ENCODE measurements at places on chromosomes 12 and 14.

DNA sequence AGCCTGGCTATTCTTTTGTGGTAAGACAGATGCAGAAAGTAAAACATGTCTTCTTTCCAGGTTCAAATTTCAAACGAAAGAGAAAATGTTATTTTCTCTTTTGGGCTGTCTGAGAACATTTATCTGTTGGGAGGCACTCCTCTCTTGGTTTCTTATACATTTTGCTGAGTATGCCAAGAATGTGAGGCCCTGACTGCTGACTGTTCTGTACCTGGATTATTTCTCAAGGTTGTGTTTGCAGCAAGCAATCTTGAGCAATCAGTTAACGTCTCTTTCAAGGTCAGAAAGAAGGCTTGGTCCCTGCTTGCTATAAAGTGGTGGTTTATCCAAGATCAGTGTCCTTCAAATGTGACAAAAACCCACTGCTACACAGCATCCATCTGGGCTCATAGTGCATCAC, 9.8 kb downstream of the SSTR1 start:
- DNase-seq, result no peak

- DNase-seq, result no peak
Measured at GRCh38 chr12:47867495-47867941, 37.3 kb downstream of the VDR start.

DNA sequence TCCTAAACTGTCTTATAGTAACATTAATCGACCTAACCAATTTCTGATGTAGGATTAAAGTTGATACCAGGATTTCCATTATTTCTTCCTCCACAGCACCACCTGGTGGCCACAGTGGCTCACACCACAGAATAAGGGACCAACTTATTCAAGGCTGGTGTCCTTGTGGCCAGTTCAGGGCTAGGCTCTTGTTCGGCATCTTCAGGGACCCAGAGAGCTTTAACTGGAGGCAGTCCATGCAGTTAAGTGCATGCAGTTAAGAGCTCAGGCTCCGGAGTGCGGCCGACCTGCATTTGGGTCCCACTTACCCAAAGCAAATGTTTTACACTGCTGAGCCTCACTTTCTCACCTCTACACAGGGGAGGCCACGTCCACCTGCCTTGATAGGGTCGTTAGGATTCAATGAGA, 42.0 kb upstream of the GPR68 start:
- DNase-seq, result peak; percentile 70

- no peak for DNase-seq
Measured at GRCh38 chr14:72607386-72608130, 286.3 kb downstream of the DPF3 start.

GRCh38 chr14:77579065-77579464, 37.4 kb downstream of the SPTLC2 start:
- no peak for DNase-seq

- no peak for DNase-seq
Measured at GRCh38 chr12:121461048-121461447, 61.1 kb downstream of the RNF34 start.

- DNase-seq, result peak; percentile 67
Measured at GRCh38 chr12:84874125-84874824, 38.3 kb downstream of the SLC6A15 start.

DNA sequence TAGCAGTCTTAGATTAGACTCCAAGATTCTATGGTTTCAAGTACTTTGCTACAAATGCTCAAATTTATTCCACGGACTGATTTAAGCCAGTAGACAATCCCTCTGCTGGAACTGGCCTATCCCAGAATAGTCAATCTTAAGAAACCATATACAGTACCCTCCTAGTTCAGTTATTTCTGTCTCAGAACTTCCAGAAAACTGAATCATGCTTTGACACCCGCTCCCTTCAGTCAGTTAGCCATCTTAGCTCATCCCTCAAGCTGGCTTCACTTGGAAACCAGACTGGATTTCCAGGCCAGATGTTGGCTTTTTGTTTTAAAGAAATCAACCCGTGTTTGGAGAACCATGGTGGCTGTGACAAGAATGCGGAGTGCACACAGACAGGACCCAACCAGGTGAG, 125.5 kb downstream of the NT5DC3 start:
- no peak for DNase-seq

DNA sequence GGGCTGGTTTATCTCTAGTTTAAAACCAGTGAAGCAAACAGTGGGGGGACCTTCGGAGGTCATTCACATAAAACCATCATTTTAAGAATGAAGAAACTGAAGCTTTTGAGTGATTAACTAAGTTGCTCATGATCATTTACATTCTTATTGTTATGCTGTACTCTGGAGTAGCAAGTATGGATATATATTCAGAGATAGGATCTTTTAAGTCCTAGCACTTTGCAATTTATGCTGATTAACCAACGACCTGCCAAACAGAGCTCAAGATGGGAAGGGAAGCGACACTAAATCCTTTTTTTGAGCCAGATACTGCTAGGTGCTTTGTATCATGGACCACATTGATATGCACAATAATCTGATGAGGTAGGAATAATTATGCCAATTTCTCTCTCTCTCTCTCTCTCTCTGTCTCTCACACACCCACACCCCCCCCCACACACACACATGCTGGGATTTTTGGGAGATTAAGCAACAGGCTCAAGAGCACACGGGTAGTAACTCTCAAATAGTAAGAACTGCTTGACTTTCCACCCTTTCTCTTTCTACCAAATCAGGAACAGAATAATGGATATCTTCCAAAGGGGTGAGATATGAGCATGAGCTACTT, 303.4 kb downstream of the APAF1 start:
- DNase-seq, result no peak

GRCh38 chr14:44404036-44404435, 103.0 kb downstream of the FSCB start:
- DNase-seq, result peak; percentile 68

GRCh38 chr14:52080158-52080800, 11.4 kb upstream of the NID2 start:
- DNase-seq, result no peak

GRCh38 chr12:6699259-6699988, 1.2 kb downstream of the PIANP start:
- DNase-seq, result no peak

DNA sequence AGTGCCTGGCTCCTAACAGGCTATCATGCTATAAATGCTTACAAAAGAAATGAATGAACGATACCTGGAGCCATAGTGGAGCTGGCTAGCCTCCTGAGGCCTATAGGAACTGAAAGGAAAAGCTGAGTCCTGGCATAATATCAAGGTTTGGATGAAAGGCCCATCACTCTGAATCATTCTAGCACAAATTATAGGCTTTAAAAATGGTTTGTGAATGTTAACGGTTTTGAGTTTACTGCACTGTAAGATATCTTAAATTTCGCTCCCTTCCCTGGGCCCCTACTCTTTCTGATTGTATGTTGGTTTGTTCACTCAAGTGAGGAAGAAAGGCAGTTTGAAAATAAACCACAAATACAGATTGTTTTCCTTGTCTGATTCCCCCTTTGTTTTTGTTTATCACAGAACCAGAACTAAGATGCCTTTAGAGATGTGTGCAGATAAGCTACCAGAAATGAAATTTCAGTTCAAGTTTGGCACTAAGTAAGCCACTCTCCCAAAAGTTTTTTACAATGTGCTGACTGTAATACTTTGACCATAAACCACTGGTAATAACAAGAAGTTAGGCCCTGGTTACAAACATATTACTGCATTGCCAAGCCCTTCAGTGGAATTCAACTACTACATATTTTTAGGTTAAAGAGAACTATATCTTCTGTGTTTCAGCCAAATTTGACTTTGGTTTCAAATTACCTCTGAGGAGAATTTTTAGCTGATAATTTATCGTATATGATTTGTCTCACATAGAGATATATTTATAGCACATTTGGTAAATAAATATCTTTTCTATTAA, 89.5 kb downstream of the ALX1 start:
- no peak for DNase-seq

- no peak for DNase-seq
Measured at GRCh38 chr12:24977711-24978110, 28.8 kb upstream of the BCAT1 start.

DNA sequence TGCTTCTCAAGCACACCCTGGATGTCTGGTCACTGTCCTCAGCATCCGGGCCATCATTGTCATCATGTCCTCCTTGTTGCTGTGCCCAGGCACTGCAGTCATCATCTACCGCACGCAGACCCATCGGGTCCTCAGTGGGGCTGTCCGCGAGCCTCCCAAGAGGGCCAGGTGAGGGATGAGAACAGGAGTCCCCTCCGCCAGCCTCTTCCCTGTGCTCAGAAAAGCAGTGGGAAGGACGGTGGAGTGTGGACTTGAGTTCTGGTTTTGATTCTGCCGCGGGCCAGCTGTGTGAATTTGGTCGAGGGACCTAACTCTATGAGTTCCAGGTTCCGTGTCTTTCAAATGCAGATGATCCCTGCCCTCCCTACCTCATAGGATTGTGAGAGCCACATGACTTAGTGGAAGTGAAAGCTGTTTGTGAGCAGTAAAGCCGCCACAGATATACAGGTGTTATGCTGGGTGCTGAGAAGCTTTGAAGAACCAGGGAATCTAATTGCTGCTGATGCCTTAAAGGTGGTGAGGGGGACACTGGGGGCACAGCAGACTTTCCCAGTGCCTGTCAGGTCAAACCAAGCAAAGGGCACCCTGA, 122.9 kb upstream of the RAP1B start:
- no peak for DNase-seq

- no peak for DNase-seq
Measured at GRCh38 chr14:91870001-91870400, 2.7 kb upstream of the TC2N start.

- no peak for DNase-seq
Measured at GRCh38 chr12:72035625-72036024, 97.0 kb downstream of the TPH2 start.

- DNase-seq, result no peak
Measured at GRCh38 chr14:73741876-73742519, 27.8 kb upstream of the PNMA1 start.

- no peak for DNase-seq
Measured at GRCh38 chr14:88515499-88516221, 39.1 kb downstream of the PTPN21 start.

GRCh38 chr12:58046271-58046670, 104.9 kb downstream of the ATP23 start:
- DNase-seq, result no peak

DNA sequence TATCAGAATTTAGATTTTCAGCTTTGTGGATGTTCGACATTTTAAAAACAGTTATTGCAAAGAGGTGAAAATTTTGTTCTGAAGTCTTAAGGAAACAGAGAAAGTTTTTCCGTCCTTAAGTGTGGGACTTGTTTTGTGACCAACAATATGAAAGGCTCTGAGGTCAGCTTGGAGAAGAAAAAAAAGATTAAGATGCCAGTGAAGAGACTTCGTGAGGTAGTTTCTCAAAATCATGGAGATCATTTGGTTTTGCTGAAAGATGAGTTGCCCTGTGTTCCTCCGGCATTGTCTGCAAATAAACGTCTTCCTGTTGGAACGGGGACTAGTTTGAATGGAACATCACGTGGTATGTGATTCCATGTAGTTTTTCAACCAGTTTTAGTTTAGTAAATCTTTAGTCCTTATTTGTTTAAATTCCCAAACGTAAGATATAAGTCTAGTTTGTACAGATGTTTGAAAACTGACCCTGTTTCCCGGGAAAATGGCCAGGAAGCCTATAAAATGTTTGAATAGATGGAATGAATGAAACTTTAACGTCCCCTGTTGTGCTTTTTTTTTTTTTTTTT, 682 bp downstream of the KIAA0586 start:
- peak; percentile 64 for DNase-seq

GRCh38 chr12:52202361-52203078, 10.7 kb upstream of the KRT80 start:
- DNase-seq, result peak; percentile 23

- DNase-seq, result no peak
Measured at GRCh38 chr12:11778713-11779685, 129.5 kb downstream of the ETV6 start.

- peak; percentile 6 for DNase-seq
Measured at GRCh38 chr14:92253381-92253894, 69.5 kb upstream of the SLC24A4 start.

DNA sequence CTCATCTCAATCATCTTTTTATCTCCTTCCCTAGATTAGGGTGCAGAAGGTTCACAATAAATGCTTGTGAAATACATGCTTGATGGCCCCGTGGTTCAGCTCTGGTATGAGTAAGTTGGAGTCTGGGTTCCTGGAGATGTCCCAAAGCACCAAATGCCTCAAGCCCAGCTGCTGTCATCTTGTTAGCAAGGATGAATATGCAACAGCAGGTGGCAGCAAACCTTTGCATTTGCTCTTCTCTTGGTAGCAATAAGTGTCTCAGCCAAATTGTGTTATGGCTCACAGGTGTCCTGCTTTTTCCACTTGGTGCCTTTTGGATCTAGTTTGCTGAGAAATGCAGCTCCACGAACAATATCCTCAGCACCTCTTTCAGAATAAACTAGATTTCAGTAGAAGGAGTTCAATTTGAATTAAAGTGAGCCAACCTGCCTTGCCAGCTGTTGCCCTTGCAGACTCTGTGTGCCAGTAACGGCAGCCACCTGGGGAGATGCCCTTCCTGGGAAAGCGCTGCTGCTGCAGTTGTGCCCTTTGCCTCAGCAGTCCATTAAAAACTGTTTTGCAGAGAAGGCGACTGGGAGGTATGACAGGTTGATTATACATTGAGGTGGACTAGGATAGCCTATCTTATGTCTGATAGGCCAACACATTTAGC, 417.3 kb downstream of the SNAPC1 start:
- peak; percentile 82 for DNase-seq

DNA sequence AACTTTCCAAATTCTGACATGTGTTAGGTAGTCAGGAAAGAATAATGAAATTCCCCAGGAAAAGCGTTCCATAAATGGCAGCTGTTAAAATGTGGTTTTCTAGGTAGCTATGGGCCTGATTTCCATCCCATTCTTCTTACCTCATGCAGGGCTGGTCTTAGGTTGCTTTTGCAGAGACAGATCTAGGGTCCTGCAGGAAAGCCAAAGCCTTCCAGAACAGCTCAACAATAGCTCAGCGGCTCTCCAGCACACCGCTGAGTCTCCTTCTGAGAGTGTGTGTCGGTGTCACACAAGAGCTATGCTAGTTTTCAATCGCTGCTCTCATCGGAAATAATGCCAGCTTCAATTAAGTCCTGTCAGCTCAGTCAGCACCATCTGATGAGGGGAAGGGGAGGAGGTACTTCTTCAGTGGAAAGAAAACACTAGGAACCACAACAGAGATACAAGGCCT, 106.7 kb downstream of the TMEM30B start:
- DNase-seq, result no peak

DNA sequence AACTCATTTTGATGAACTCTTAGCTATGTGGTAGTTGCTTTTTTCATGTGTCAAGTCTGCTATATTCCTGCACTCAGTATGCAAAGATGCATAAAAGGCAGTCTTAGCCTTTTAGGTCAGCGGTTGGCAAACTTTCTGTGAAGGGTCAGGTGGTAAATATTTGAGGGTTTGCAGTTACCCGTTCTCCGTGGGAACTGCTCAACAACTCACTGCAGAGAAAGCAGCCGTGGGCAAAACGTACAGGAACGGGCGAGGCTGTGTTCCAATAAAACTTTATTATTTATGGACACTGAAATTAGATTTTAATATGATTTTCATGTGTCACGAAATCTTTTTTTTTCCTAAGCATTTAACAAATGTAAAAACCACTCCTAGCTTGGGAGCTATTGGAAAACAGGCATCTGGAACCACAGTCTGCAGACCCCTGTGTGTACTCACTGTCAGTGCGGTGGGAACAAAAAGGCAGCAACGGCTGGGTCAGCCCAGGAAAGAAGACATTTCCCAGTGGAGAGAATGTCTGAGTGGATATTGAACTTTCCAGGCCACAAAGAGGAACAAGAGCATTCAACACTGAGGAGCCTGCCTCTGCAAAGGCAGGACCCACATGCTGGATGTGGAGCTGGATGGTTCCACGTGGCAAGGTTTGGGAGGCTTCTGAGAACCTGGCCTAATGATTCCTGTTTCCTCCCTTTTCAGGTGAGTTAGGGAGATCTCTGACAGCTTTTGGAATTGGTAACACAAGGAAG, 3.5 kb upstream of the ACACB start:
- no peak for DNase-seq

GRCh38 chr14:58465421-58465820, 37.9 kb downstream of the KIAA0586 start:
- DNase-seq, result no peak

All from NCI-H345 (cell line).